Ovary (tissue), 10 donors: ENCODE measurements at places on chromosomes 6 and 20.

GRCh38 chr6:170124150-170124549, 166.7 kb downstream of the DLL1 start:
- no peaks in the 10 kb centered on the region for H3K27me3 ChIP-seq
- H3K4me3 ChIP-seq, result no peak overlapping the region
- no peaks in the 10 kb centered on the region for H3K4me1 ChIP-seq

GRCh38 chr20:58141496-58141895, 87.0 kb downstream of the ANKRD60 start:
- no peaks in the 10 kb centered on the region for H3K27me3 ChIP-seq
- no peak overlapping the region for H3K27ac ChIP-seq
- no peaks in the 10 kb centered on the region for H3K36me3 ChIP-seq
- peaks cover 9% of the 10 kb centered on the region for H3K4me1 ChIP-seq

DNA sequence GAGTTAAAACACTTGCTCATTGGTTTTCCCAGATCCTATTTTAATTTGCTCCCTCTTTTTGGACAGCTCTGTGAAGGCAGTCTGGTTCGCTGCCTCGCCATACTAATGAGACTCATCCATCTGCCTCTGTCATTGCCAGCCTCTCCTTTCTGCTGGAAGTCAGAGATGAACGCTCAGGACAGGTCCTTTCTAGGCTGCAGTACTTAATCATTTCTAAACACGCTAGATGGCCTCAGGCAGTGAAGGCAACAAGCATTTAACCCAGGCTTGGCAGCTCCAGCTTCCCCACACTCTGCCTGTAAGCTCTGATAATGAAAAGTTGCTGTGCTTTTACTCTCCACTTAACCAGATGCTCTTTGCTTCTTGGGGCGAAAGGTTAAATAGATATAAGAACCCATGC, 286.7 kb upstream of the POU3F2 start:
- no peaks in the 10 kb centered on the region for H3K27me3 ChIP-seq
- no peak overlapping the region for H3K4me3 ChIP-seq
- DNase-seq, result no peak
- H3K4me1 ChIP-seq, result no peaks in the 10 kb centered on the region
- no peaks in the 10 kb centered on the region for H3K36me3 ChIP-seq
- no peak overlapping the region for H3K27ac ChIP-seq

GRCh38 chr6:45428727-45429126, 51.0 kb upstream of the SUPT3H start:
- no peak overlapping the region for H3K27ac ChIP-seq
- H3K4me1 ChIP-seq, result no peaks in the 10 kb centered on the region
- no peak overlapping the region for H3K4me3 ChIP-seq
- no peaks in the 10 kb centered on the region for H3K27me3 ChIP-seq
- no peak for DNase-seq

DNA sequence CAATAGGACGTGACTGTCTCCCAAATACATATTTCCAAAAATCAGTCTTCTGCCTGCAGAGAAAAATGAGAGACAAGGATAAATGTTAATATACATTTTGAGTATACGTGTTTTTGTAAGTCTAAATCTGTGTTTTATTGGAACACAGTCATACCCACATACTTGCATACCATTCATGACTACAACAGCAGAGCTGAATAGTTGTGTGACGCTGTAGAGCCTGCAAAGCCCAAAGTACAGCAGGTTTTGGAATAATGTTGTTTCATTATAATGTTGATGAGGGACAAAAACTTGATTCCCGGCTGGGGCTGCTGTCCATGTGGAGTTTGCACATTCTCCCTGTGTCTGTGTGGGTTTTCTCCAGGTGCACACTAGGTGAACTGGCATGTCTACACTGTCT, 23.8 kb upstream of the FBXO9 start:
- H3K36me3 ChIP-seq, result no peaks in the 10 kb centered on the region
- DNase-seq, result no peak
- peaks cover 4% of the 10 kb centered on the region for H3K4me1 ChIP-seq
- H3K4me3 ChIP-seq, result no peak overlapping the region
- no peaks in the 10 kb centered on the region for H3K27me3 ChIP-seq

GRCh38 chr6:163438940-163439335, 24.4 kb downstream of the QKI start:
- H3K27me3 ChIP-seq, result no peaks in the 10 kb centered on the region
- H3K27ac ChIP-seq, result no peak overlapping the region
- no peak overlapping the region for H3K4me3 ChIP-seq
- H3K4me1 ChIP-seq, result peaks cover 5% of the 10 kb centered on the region

DNA sequence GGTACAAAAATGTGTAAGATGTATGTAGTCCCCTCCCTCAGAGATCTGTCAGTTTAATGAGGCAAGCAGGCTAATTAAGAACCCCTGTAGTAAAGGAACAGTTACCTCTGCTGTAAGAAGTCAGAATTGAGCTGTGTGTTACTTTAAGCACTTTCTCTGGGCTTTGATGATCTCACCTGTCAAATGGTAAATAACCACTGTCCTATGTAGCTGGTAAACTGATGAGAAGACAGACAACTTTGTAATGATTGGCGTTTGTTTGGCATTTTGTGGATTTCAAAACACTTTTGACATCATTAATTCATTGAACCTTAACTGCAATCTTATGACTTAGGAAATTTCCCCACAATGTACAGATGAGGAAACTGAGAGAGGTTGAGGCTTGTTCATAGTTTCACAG, 55.7 kb downstream of the RALY start:
- no peak for DNase-seq
- H3K27ac ChIP-seq, result no peak overlapping the region
- H3K4me1 ChIP-seq, result peaks cover 22% of the 10 kb centered on the region

DNA sequence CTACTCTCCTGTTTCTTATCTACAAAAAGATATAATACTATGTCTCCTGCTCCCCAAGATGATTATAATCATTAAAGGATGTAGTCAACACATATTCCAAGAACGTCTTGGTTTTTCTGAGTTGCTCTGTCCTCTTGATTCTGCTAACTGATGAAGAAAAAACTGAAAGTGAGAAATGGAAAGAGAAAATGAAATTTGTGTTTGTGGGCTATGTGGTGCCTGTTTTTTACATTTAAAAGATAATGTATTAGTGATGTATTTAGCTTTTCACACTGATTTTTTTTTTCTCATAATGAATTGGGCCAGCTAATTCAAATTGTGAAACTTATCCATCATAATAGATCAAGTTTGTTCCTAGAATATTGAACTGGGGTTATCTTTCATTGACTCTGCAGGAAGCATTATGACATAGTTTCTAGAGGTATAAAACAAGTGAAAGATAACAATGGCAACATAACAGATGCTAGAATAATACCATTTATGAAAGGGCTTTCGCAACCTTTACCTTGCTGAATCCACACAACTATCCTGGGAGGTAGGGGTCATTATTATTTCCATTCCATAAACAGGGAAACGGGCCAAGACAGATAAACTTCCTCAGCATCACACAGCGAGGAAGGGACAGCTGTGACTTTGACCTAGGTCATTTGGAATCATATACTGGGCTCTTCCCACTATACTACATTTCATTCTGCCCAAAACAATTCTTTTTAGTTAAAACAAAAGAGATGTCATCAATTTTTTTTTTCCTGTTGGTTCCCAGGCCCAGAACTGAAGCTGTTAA, 336.7 kb downstream of the GJA1 start:
- H3K27ac ChIP-seq, result no peak overlapping the region
- no peaks in the 10 kb centered on the region for H3K27me3 ChIP-seq
- H3K36me3 ChIP-seq, result no peaks in the 10 kb centered on the region

DNA sequence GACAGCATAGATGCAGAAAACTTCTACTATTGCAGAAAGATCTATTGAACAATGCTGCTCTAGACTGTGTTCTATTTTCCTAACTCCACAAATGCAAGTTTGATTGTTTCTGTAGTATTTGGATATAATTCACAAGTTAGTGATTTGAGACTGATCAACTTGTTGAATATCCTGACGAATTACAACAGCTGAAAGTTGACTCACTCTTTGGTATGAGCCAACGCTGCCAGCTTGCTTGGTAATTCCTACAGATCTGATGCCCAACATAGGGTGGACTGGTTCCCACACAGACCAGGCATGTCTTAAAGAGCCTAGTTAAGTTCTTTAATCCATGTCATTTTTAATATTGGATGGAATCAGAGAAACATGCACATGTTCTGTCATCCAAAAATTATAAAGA, 231.0 kb upstream of the RAB32 start:
- H3K27me3 ChIP-seq, result no peaks in the 10 kb centered on the region
- H3K4me1 ChIP-seq, result no peaks in the 10 kb centered on the region
- no peak overlapping the region for H3K27ac ChIP-seq
- no peak overlapping the region for H3K4me3 ChIP-seq
- no peak for DNase-seq

- H3K27ac ChIP-seq, result no peak overlapping the region
- no peak overlapping the region for H3K4me3 ChIP-seq
- no peaks in the 10 kb centered on the region for H3K27me3 ChIP-seq
- H3K4me1 ChIP-seq, result no peaks in the 10 kb centered on the region
- no peaks in the 10 kb centered on the region for H3K36me3 ChIP-seq
Measured at GRCh38 chr6:162854734-162855191, 127.0 kb downstream of the PACRG start.

GRCh38 chr20:18412221-18412901, 54.5 kb downstream of the DZANK1 start:
- no peak overlapping the region for H3K4me3 ChIP-seq
- no peak for DNase-seq
- H3K36me3 ChIP-seq, result no peaks in the 10 kb centered on the region

DNA sequence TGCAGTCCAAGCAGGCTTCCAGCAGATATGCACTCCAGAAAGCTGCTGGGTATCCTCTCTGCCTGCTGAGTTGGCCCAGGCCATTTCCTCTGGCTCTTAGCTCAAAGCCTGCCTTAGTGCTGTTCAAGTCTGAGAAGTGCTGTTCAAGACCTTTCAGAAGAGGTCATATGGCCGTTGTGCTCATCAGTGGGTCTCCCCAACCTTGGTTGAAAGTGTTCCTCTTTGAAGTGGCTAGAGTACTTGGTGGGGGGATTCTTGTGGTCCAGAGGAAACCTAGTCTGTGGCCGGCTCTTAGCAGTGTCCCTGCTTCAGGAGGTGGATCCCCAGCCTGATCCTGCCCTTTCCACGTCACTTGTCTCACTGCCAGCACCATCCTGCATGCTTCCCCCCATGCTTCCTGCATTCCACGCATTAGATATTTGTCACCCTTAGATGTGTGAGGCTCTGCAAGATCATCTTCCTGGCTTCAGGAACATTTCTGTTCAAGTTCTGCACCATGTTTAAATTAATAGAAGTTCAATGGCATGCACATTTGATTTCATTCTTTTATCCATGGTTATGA, 105.0 kb downstream of the FIG4 start:
- H3K27me3 ChIP-seq, result no peaks in the 10 kb centered on the region
- H3K4me3 ChIP-seq, result no peak overlapping the region

DNA sequence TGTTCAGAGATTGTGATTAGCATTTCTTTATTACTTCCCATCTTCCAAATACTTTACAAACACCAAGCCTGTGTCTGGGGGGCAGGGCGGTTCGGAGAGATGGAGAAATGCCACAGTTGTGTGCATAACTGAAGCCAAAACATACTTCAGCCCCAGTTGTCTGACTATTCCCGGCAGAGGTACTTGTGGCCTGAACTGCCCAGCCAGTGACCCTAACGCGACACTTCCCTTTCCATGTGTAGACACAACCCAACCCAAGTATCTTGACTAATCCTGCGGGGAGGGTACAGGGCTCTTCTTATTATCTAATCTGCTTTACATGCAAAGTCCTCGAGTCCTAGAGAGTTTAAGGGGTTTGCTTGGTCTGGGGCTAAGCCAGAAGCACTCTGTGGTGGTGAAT, 46.2 kb downstream of the ISM1 start:
- DNase-seq, result no peak
- H3K27ac ChIP-seq, result no peak overlapping the region
- no peaks in the 10 kb centered on the region for H3K36me3 ChIP-seq

DNA sequence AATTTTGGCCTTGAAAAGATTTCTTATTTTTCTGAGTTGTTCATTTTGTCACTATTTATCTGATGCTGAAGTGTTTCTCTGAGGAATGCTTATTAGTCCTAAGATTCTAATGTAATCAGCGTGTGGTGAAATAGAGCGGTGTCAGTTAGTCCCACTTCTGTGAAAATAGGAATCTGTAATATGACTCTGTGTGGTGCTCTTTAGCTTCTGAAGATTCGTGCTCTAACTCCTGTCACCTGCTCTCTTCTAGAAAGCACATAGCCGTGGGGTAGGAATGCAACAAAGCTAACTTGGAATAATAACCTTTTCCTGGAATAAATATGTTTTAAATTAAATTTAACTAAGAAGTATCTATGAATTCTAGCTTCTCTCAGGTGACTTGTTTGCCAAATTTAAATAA, 90.4 kb downstream of the BCKDHB start:
- H3K27me3 ChIP-seq, result no peaks in the 10 kb centered on the region
- H3K36me3 ChIP-seq, result no peaks in the 10 kb centered on the region
- H3K4me1 ChIP-seq, result no peaks in the 10 kb centered on the region
- H3K27ac ChIP-seq, result no peak overlapping the region
- H3K4me3 ChIP-seq, result no peak overlapping the region
- DNase-seq, result no peak
